CD4-positive, alpha-beta T cell treated with Interleukin-17A for 1 hour (primary cell): ENCODE measurements at places on chromosomes 2 and 18.

DNA sequence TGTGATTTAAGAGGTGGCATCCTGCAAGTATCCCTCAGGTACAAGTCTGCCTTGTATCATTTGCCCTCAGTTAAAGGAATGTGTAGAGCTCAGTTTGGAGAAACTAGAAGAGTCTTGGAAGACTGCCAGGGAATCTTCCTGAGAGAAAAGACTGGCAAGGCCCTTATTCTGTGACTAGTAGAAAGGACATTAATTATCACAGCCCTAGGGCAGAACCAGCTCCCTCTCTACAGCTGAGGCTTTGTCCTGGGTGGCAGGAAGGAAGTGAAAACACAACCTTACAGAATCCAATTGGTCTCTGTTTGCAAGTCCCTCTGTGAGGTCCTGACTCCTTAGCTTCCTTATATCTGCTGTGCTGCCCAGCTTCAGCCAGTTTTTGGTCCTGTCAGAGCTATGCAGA lies 385.9 kb upstream of the CYRIA start:
- DNase-seq: no peak

DNA sequence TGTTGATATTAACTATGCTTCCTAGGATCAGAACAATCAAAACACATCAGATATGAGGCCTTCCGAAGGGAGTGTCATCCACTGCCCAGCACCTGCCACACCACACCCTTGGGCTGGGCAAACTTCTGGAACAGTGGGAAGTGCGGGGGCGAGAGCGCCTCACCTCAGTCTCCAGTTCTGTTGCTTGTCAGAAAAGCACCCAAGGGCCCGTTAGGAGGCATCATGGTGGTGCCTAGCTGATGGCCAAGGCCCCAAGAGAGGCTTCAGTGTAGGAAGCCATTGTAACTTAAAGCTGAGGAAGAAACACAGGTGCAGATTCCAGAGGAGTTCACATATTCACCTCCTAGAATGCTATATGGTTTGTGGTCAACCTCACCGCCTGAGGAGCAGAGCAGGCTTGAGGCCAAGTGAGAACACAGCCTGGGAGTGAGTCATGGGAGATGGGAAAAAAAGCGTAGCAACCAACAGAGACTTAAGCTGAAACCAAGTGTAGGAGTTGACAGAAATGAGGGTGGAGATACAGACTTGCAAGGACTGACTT lies 85.1 kb upstream of the ATL2 start:
- DNase-seq: no peak

DNA sequence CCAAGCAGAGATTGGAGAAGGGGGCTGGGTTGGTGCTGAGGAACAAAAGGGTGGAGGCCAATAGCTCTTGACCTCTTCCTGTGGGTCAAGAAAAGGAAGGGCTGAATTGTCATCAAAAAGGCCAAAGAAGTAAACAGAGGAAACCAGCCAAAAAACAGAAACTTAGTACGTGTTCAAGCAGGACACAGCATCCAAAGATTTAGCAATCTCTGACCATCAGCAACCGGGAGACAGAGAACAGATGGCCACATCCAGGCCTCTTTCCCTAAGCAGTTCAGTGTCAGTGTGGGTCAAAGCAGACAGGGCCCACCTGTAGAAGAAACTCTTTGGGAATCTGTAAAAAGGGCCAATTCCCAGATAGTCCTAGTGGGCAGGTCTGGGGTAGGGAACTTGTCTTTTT lies 2.9 kb downstream of the DNPEP start:
- DNase-seq: no peak

GRCh38 chr18:8229787-8230186 lies 379.4 kb upstream of the RAB12 start:
- no peak for DNase-seq

DNA sequence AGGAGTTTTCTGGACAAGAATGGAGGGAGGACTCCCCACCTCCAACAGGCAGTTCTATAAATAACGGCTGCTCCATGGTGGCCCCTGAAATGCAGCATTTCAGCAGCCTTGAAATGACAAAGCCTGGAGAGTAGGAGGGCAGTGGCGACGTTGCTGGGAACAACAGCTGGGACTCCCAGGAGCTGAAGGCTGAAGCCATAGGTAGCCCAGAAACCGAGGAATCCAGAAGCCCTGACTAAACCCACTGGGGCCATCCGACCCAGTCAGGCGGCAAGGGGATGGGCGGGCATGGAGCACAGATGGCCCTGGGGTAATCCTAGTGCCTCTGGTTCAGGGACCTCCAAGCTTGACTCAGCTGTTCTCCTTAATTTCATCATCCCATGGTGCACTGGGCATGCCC lies 9.0 kb downstream of the PRKAG3 start:
- no peak for DNase-seq

DNA sequence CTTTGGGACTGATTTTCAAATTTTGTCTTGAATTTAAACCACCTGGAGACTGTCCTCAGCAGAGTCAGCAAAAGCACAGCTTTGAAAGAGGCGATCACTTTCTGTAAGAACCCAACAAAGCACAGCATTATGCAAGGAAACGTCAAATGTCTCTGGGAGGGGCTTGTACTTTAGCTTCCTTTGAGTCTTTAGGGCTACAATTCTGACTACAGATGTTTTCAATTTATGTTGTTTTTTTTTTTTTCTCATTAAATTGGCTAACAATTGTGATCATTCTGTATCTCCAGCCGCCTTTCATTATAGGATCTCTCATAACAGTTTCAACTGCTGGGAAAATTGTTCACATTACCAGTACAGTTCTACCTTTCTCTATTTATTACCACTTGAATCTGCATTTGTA lies 48.3 kb downstream of the COL3A1 start:
- DNase-seq: no peak

DNA sequence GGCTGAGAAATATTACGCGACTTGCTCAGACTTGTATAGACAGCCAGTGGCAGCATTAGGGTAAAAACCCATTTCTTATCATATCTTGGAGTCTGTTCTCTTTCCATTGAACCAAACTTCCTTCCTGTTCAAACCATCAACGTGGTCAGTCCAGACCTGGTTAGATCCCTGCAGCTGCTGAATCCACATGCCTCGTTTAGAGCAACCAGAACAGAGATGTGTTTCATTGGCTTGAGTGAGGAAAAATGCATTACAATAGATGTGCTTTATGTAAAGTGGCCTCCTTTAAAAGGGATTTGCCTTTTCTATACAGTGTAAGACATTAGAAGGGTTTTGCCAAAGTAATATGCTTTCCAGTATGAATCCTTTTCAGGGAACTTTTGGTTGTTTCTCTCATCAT lies 232.4 kb downstream of the MEIS1 start:
- DNase-seq: no peak

DNA sequence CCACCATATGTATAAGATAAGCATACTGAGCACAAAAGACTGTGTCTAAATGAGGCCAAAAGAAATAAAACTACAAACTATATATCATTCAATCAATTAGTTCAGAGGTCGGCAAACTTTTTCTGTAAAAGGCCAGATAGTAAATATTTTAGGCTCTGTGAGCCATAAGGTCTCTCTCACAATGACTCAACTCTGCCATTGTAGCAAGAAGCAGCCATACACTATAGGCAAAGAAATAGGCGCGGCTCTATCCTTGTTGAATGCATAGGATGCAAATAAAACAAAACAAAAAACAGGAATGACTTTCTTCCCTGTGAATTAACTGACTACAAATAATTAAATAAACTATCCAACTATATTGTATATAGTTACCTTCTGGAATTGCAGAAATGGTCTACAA lies 8.6 kb upstream of the CCDC88A start:
- DNase-seq: no peak

DNA sequence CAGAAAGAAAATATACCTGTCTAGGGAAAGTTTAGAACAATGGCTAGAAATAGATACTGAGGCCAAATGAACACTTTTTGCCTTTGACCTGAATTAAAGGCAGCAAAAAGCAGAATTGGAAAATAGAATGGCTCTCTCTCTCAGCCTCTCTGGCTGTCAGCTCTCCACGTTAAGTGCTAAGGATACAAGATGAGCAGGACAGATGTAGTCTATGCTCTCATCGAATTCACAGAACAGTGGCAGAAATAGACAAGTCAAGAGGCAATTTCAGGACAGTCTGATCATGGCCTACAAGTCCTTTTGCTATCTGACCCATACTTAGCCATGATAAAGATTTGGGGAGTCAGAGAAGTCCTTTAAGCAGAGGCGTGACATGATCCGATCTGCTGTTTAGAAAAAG lies 120.2 kb upstream of the CREB1 start:
- no peak for DNase-seq

DNA sequence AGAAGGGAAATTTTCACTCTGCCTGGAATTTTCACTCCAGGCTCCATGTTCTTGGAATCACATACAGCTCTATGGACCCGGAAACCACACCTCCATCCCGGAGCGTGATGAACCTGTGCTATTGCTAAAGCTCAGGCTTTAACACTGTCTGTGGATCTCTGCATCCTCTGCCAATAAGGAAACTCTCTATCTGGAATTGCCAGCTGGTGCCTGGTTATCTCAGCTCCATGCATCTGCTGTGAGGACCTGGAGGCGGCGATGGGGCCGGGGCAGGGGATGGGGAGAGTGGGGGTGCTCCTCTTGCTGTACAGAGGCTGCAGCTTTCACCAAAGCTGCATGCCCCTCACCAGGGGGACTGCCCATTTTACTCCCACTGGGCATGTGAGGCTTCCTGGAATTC lies 754.0 kb upstream of the SOX11 start:
- DNase-seq: no peak

GRCh38 chr2:134277223-134277622 lies 23.4 kb downstream of the MGAT5 start:
- no peak for DNase-seq

DNA sequence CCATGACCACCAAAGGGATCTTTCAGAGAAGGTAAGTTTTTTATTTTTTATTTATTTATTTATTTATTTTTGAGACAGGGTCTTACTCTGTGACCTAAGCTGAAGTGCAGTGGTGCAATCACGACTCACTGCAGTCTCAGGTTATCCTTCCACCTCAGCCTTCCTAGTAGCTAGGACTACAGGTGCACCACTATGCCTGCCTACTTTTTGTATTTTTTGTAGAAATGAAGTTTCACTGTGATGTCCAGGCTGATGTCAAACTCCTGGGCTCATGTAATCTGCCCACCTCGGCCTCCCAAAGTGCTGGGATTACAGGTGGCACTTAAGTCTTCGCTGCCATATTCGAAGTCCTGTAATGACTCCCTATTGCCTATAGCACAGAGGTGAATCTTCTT lies 342.5 kb downstream of the CYRIA start:
- DNase-seq: no peak

- no peak for DNase-seq
Measured at GRCh38 chr2:12257476-12257875, 459.3 kb upstream of the TRIB2 start.

DNA sequence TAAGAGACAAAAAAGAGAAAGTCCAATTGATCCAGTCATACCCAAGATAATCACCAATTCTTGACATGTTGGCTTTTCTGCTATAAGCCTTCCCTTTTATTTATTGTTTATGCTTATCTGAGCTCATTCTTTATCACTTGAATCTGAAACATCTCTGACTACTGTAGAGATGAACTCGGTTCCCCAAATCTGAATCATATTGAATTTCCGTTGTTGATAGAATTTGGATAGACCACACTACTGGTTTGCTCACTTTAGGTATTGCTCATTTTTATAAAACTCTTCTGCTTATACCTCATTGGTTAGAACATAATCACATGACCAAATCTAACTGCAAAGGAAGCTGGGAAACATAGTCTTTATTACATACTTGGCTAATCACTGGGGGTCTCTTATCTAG lies 236.9 kb downstream of the TRIB2 start:
- no peak for DNase-seq

GRCh38 chr18:78245451-78245850 lies 734.2 kb upstream of the SALL3 start:
- no peak for DNase-seq

GRCh38 chr2:236781933-236782816 lies 212.6 kb downstream of the ACKR3 start:
- no peak for DNase-seq

- no peak for DNase-seq
Measured at GRCh38 chr2:111046670-111047069, 74.0 kb upstream of the BCL2L11 start.

- DNase-seq: no peak
Measured at GRCh38 chr2:191565647-191566198, 112.2 kb upstream of the NABP1 start.

GRCh38 chr2:99403524-99403923 lies 66.3 kb downstream of the EIF5B start:
- no peak for DNase-seq

DNA sequence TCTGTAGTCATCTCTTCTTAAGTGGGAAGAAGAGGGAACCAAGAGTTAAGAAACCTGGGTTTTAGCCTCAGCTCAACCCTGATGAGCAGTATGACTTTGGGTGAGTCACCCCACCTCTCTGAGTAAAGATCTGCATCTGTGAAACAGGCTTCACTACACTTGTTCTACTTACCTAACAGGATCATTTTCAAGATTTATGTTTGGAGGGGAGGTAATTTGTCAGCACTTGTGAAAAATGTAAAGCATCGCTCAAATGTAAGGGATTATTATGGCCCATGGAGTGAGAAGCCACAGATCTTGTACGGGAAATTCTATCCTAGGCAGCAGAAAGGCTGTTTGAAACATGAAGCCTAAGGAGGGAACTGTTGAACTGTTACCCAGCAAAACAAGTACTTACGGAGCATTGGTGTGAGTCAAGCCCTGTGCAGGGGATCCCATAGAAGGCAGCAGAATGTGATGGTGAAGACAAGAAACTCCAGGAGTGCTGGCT lies 160.6 kb downstream of the PRKCE start:
- DNase-seq: no peak

GRCh38 chr18:36572135-36572856 lies 256.5 kb downstream of the TPGS2 start:
- DNase-seq: peak; percentile 10

GRCh38 chr2:207697411-207697810 lies 14.0 kb upstream of the CCNYL1 start:
- no peak for DNase-seq

GRCh38 chr2:206984206-206984605 lies 44.9 kb downstream of the CPO start:
- DNase-seq: no peak

- DNase-seq: no peak
Measured at GRCh38 chr2:26696351-26696816, 3.9 kb downstream of the KCNK3 start.

DNA sequence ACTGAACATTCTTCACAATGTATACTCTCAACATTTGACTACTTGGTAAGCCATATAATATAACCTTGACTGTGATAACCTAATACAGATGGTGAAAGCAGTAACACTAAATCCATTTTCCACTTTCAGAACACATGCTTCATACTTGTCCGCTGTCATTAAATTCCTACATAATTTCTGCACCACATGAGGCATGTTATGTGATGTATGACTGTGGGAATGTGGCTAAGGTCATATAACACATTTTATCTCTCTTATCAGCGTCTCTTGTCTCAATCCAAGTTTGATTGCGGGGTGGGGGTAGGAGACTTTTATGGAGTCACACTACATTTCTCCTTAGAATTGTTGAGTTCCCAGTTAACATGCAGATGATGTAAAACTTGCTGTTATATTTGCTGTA lies 110.9 kb downstream of the MTCL1 start:
- DNase-seq: no peak

- DNase-seq: no peak
Measured at GRCh38 chr2:120246546-120247300, 5.9 kb upstream of the RALB start.
